ENCODE measurements at places on chromosomes 6 and 20.

GRCh38 chr20:45918182-45918737 is 6.3 kb upstream of the PLTP start:
- DNase-seq: no peak
- peaks cover 10% of the 10 kb centered on the region for H3K27me3 ChIP-seq
- no peaks in the 10 kb centered on the region for H3K4me1 ChIP-seq
- no peak overlapping the region for H3K27ac ChIP-seq
- no peak overlapping the region for H3K4me3 ChIP-seq
- no peaks in the 10 kb centered on the region for H3K36me3 ChIP-seq

- no peak overlapping the region for H3K27ac ChIP-seq
- H3K4me3 ChIP-seq: no peak overlapping the region
- no peak for DNase-seq
- H3K36me3 ChIP-seq: no peaks in the 10 kb centered on the region
- H3K27me3 ChIP-seq: peaks cover 21% of the 10 kb centered on the region
Observed at GRCh38 chr6:150091476-150091875, 22.6 kb upstream of the ULBP3 start.

- peaks cover 5% of the 10 kb centered on the region for H3K4me1 ChIP-seq
- no peaks in the 10 kb centered on the region for H3K27me3 ChIP-seq
- H3K27ac ChIP-seq: peak overlapping the region; percentile 75
- no peak overlapping the region for H3K4me3 ChIP-seq
- DNase-seq: peak; percentile 9
- no peaks in the 10 kb centered on the region for H3K36me3 ChIP-seq
Observed at GRCh38 chr6:16471222-16471909, 233.0 kb downstream of the GMPR start.

- H3K4me1 ChIP-seq: peaks cover 78% of the 10 kb centered on the region
- H3K27ac ChIP-seq: peak overlapping the region; percentile 95
- DNase-seq: peak; percentile 15
- no peaks in the 10 kb centered on the region for H3K27me3 ChIP-seq
Observed at GRCh38 chr20:33995053-33995831, 1.5 kb downstream of the RALY start.

DNA sequence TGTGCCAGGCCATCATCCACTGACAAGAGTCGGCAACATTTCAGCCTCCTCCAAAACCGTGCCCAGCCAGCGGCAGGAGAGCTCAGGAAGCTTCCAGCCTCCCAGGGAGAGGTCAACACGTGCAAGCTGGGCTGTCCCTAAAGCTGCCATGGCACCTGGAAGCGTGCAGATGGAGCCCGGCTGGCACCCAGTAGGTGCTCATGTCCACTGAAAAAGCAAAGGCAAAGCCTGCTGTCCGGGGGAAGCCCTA is 14.4 kb upstream of the TLDC2 start:
- peaks cover 75% of the 10 kb centered on the region for H3K4me1 ChIP-seq
- no peaks in the 10 kb centered on the region for H3K36me3 ChIP-seq
- peak overlapping the region; percentile 82 for H3K4me3 ChIP-seq
- H3K27ac ChIP-seq: no peak overlapping the region
- no peak for DNase-seq

- H3K27me3 ChIP-seq: peaks cover 38% of the 10 kb centered on the region
- H3K4me1 ChIP-seq: peaks cover 5% of the 10 kb centered on the region
- H3K36me3 ChIP-seq: no peaks in the 10 kb centered on the region
- peak; percentile 35 for DNase-seq
- H3K4me3 ChIP-seq: no peak overlapping the region
Observed at GRCh38 chr20:22339091-22339881, 245.1 kb downstream of the FOXA2 start.

- no peak for DNase-seq
- no peaks in the 10 kb centered on the region for H3K27me3 ChIP-seq
- H3K4me1 ChIP-seq: no peaks in the 10 kb centered on the region
- no peak overlapping the region for H3K4me3 ChIP-seq
- H3K36me3 ChIP-seq: no peaks in the 10 kb centered on the region
Observed at GRCh38 chr20:7087803-7088202, 320.3 kb downstream of the BMP2 start.

DNA sequence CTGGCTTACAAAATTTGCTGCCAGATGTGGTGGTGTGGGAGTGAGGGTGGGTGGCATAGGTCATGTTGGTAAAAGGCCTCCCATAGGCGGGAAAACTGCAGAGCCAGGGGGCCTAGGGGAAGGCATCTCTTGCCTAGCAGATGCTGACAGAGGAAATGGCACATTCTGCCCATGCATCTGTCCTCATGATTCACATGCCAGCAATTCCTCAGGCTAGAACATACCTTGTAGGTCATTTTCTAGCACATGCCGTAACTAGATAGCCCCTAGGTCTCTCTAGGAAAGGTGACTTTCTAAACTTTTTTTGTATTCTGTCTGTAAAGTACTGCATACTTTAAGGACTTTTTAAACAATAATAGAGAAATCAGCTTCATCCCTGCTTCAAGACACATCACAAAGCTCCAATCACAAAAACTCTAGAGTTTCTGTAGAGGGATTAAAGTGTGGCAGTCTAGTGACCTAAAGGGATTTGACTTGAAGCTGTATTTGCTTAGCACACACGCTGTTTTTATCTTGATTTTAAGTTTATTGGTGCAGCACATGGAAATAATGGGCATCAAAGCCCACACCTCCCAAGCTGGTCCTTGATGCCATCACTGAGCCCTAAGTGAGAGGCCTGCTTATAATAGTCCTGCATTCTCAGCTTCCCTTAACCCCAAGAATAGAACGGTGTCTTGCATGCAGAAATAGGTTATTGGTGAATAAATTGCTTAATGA is 55.2 kb downstream of the ANKEF1 start:
- H3K4me1 ChIP-seq: no peaks in the 10 kb centered on the region
- H3K27me3 ChIP-seq: peaks cover 20% of the 10 kb centered on the region
- H3K27ac ChIP-seq: no peak overlapping the region
- H3K4me3 ChIP-seq: no peak overlapping the region
- no peaks in the 10 kb centered on the region for H3K36me3 ChIP-seq
- no peak for DNase-seq

DNA sequence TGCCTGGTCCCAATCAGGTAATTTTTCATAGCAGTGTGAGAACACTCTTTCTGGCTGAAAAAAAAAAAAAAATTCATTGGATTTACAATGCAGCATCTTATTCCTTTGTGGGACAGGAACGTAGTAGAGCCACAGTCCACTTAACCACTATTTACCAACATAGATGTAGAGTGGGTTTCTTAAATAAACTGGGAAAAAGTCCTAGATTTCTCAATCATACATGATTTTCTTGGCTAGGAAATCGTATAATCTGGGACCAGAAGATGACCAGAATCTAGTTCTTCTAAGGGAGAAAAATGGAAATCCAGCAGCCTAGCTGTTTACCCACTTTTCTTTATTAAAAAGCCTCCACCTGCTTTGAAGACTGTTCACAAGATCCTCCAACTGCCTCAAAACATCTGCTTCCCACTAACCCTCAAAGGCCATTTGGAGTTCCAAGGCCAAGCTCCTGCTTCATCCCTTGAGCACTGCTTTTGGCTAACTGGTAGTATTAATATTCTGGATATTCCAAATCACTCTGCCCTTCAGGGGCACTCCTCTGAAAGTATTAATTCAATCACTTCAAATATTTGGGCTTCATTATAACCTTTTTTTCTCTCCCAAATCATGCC is 70.4 kb downstream of the FYN start:
- H3K4me3 ChIP-seq: no peak overlapping the region
- H3K36me3 ChIP-seq: peaks cover 11% of the 10 kb centered on the region
- H3K27me3 ChIP-seq: no peaks in the 10 kb centered on the region

DNA sequence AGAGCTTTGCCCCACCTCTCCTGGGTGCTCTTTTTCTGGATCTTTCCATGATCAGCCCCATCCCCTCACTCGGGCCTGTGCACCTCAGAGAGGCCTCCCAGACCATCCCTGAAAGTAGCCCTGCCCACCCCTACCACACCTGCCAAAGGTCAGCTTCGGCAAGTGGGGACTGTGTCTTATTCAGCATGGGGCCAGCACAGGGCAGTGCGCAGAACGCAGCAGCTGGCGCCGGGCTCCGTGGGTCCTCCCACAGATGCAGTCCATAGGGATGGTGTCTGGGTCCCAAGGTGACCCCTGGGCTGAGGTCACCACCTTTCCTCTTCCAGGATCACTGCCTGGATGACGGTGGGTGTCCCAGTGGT is 79.4 kb downstream of the CEBPB start:
- H3K4me3 ChIP-seq: no peak overlapping the region
- H3K4me1 ChIP-seq: peaks cover 6% of the 10 kb centered on the region
- H3K27ac ChIP-seq: no peak overlapping the region
- DNase-seq: no peak
- peaks cover 17% of the 10 kb centered on the region for H3K27me3 ChIP-seq

GRCh38 chr6:118436482-118436881 is 111.6 kb upstream of the PLN start:
- H3K4me3 ChIP-seq: no peak overlapping the region
- no peak for DNase-seq
- no peaks in the 10 kb centered on the region for H3K27me3 ChIP-seq
- peaks cover 7% of the 10 kb centered on the region for H3K36me3 ChIP-seq
